Kasumi-1 (cell line): ENCODE measurements at places on chromosomes 2 and 18.

DNA sequence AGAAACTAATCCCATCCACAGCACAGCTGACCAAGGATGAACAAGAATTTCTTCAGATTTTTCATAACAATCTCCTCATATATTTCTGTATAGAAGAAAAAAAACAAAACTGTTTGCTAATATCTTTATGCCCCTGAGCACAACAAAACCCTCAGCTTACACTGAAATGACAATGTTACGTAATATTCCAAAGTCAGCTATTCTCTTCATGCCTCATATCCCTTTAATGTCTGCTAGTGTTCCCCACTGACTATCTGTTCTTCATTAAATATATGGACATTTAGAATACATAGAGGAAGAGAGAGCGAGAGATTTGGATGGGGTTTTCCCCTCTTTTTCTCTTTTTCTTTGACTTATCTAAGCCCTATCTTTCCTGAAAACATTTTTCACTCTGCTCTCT lies 87.9 kb upstream of the GULP1 start:
- DNase-seq, result no peak

GRCh38 chr2:223697892-223698645 lies 95.9 kb upstream of the SCG2 start:
- DNase-seq, result no peak

- DNase-seq, result no peak
Measured at GRCh38 chr2:105808423-105809096, 63.8 kb downstream of the NCK2 start.

DNA sequence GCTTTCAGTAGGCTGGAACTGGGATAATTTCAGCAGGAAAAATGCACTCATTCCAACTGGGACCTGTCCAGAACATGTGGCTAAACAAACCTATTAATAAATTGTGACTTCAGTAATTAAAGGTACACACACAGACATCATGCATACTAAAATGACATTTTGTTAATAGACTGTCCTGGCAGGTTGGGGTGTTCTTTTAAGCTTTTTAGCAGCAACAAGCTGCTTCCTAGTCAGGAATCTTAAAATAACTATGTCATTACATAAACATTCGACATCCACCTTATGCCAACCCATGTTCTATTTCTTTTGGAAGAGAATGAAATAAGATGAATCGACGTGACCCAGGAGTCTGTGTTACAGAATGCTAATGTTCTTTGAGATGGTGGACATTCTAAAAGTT lies 435.7 kb downstream of the TXNL1 start:
- DNase-seq, result no peak

GRCh38 chr2:105553538-105554196 lies 154.8 kb upstream of the FHL2 start:
- no peak for DNase-seq

- DNase-seq, result peak; percentile 78
Measured at GRCh38 chr18:37428288-37428974, 137.2 kb downstream of the CELF4 start.

GRCh38 chr2:25165992-25166875 lies 2.1 kb downstream of the POMC start:
- peak; percentile 22 for DNase-seq

DNA sequence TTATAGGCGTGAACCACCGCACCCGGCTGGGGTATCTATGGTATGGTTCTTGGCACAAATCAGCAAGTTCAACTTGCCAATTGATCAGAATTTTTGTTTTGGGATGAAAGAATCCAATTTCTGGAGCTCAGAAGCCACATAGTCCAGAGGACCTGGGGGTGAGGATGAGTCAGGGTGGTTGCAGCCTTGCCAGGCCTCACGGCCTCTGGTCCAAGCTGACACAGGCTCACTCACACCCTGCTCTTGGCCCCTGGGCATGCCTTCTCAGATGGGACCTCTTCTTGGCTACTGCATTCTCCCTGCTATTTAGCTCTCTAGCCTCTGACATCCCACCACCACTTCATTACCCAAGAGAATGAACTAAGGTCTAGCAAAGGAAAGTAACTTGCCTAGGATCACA lies 16.3 kb downstream of the CAPG start:
- no peak for DNase-seq

- DNase-seq, result no peak
Measured at GRCh38 chr2:33712674-33713073, 113.6 kb upstream of the FAM98A start.

DNA sequence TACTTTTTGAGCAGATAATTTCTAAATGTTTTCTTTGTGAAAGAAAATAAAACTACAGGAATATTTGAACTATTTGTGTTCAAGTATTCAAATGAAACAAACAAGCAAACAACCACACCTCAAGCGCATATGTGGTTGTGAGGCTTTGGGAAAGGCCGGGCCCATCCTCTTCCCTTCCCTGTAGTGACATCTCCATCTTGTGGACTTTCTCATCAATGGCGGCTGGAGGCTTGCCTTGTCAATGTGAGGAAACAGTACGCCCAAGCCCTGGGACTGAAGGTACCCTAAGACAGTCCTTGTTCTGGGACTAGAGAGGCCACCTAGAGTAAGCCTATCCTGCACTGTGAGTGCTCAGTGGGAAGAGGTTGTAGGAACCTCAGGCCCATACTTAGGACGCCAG lies 166.8 kb downstream of the TPGS2 start:
- DNase-seq, result no peak

DNA sequence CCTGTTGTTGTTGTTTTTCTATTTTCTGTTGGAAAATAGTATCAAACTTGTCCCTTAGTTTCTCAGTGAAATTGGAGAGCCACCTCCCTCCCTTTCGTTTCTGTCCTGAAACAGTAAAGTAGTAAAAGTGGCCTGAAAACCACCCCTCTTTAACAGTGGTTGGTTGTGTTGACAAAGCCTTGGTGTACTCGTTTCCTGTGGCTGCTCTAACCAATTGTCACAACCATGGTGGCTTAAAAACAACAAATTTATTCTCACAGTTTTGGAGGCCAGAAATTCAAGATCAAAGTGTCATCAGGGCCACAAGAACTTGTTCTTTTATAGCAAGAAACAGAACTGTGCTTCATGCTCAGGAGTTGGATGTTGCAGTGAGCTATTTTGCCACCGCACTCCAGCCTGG lies 4.0 kb upstream of the DYSF start:
- no peak for DNase-seq

DNA sequence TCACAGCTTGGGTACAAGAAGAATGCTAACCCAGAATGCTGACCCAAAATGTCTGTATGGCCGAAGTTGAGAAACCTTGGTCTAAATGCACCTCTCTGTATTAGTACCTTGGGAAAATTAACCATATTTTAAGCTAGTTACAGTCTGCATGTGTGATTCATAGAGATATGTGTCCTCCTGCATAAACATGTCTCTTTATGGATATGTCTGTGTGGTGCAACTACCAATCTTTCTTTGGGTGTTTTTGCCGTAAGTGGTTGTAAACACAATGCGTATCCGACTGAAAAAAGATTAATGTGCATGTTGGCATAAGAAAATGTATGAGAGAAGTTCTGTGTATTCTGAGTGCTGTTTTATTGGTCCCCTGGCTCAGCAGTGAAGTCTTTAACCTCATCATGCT lies 54.2 kb upstream of the GAREM2 start:
- no peak for DNase-seq

- DNase-seq, result no peak
Measured at GRCh38 chr18:79530821-79531220, 135.1 kb downstream of the NFATC1 start.
